ENCODE measurements at places on chromosomes 7 and 10.

GRCh38 chr7:1742555-1743303 is 72.7 kb downstream of the ELFN1 start:
- DNase-seq, result no peak

DNA sequence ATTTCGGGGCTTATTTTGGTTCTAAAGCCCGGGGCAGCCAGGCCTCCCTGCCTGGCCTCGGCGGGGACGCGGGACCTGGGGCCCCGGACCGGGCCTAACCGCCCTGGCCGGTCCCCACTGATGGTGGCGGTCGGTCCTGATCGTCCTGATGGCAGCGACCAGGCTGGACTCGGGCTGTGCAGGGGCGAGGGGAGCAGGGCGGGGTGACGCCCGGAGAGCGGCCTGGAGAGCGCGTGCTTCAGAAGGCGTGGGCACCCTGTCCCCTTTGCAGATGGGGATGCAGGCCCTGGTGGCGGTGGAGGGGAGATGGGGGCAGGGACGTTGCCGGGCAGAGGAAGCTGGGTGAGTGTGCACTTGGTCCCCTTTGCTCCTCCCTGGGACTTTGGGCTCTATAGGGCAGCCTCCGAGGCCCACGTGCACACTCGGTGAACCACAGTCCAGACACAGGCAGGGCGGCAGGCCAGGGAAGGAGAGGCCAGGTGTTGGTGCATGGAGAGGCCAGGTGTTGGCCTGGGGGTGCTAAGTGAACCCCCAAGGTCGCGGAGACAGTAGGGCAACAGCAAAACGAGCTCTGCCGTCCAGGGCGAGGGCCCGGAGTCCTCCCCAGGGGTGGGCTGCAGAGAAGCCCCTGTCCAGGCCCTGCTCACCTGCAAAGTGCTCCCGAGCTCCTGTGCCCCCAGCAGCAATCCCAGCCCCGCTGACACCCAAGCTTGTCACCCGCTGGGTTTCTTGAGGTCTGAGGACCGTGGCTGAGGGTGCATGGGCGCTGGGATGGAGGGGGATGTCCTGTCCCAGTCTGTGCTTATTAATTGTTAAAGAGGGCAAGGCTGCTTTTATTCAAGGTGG is 42.4 kb upstream of the FAM20C start:
- DNase-seq, result no peak

DNA sequence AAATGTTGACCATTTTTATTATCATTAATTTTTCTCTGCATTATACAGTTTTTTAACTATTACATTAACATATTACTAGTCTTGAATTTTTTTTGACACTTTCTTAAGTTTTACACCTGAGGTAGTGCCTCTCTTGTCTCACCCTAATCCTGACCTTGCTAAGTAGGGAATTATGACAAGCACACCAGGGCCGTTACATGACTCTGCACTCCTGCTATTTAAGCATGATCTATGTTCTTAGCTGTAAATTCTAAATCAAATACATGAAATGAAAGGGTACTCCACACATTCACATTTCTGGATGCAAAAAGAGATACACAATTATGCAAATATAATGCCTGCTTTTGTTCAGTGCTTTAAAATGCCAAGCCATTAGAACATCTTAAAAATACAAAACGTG is 23.6 kb downstream of the CPVL start:
- DNase-seq, result no peak

- no peak for DNase-seq
Observed at GRCh38 chr10:124496620-124497019, 35.0 kb downstream of the LHPP start.

DNA sequence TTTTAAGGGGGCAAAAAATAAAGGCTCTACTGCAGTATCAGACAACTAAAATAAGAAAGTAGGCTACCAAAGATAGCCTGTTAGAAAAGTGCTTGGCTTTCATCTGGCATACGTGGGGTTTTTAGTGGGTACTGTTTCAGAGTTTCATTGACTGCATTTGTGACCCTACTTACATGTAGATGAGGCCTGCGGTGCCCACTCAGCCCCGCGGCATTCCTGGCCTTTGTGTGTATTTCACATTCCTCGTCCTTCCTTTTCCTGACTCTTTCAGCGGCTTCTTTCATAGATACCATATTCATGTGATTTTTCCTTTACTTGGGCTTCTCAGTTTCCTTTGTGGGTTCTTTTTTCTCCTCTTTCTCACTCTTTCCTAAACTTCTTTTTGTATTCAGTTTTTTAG is 50.7 kb downstream of the UBE3C start:
- DNase-seq, result no peak

DNA sequence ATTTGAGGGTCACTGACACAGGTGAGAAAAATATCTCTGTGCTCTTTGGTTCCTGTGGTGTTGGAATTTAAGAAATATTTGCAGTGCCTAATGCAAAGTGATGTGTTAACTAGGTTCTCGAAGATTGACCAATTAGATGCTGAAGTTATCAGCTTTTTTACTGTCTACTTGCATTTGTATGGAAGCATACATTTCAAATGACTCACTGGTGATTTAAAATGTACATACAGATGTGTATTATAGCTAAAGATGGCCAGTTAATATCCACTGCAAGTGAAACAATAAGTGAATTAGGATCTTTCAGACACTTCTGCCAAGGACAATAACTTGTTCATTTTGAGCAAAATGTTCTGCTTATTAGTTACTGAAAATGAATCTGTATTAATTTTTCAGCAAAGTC is 205.0 kb downstream of the FANK1 start:
- no peak for DNase-seq

DNA sequence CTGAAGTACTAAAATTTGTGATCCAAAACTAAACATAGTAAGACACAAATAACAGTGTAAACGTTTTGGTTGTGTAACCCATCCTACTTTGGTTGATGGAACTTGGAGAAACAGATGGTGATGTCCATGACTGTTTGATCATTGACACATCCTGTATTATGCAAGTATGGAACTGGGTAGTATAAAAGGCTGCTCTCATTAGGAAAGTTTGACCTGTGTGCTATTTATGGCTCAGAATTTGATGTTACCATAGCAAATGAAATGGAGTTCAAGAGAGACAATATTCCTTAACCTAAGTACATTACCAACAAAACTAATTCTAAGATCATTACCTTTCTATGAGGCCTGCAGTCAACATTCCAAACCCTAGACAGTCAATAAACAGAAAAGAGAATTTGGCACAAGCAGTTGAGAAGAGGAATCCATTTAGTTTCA is 39.9 kb downstream of the DKK1 start:
- no peak for DNase-seq

GRCh38 chr7:149801002-149801566 is 27.7 kb upstream of the ZNF467 start:
- DNase-seq, result no peak

- DNase-seq, result no peak
Observed at GRCh38 chr10:34766266-34766600, 48.9 kb downstream of the PARD3 start.

- no peak for DNase-seq
Observed at GRCh38 chr10:29343607-29344038, 54.8 kb downstream of the LYZL1 start.

DNA sequence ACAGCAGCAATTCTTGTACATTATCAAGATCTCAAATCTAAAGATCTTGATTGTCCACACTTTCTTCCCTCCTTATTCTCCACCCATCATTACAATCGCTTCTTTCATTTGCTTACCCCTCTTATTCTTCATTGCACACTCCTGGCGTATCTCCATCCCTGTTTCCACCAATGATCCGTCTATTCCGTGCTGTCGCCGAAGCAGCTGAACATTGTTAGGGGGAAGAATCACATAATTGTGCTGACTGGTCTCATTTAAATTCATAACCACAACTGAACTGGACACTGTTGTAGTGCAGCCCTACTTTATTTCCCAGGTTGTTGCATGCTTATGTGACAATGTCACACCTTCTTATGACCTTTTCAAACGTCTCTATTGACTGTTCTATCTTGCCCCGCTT is 18.9 kb upstream of the NRP1 start:
- peak; percentile 55 for DNase-seq

- no peak for DNase-seq
Observed at GRCh38 chr7:97580205-97580604, 151.7 kb upstream of the TAC1 start.

DNA sequence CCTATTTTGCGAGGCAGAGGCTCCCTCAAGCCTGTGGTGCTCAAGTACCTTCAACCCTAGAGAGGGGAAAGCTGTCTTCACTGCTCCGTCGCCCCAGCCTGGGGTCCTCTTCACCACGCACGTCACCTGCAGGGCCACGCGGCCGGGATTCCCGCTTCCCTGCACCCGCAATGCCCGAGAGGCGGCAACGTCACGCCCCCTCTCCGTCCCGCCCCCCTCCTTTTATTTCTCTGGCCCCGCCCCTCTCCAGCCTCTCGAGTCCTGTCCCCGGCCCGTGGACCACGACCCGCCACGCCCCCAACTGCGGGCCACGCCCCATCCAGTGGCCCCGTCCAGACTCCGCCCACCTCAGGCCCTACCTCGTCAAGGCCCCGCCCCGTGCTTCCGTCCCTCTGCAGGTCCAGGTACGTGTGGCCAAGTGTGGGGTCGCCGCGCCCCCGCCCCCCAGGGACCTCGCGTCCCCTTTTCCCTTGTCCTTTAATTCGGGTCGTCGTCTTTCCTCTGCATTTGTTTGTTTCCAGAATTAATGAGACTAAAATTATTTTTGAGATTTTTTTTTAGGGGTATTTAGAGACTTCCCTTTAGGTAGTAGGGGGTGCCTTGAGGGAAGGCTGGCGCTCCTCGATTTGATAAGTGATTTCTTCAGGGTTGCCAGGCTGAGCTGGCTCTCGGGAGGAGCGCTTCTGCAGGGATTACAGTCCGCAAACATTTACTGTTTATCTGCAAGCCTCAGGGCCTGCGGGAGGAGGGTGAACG is 69.8 kb upstream of the BAIAP2L1 start:
- no peak for DNase-seq

DNA sequence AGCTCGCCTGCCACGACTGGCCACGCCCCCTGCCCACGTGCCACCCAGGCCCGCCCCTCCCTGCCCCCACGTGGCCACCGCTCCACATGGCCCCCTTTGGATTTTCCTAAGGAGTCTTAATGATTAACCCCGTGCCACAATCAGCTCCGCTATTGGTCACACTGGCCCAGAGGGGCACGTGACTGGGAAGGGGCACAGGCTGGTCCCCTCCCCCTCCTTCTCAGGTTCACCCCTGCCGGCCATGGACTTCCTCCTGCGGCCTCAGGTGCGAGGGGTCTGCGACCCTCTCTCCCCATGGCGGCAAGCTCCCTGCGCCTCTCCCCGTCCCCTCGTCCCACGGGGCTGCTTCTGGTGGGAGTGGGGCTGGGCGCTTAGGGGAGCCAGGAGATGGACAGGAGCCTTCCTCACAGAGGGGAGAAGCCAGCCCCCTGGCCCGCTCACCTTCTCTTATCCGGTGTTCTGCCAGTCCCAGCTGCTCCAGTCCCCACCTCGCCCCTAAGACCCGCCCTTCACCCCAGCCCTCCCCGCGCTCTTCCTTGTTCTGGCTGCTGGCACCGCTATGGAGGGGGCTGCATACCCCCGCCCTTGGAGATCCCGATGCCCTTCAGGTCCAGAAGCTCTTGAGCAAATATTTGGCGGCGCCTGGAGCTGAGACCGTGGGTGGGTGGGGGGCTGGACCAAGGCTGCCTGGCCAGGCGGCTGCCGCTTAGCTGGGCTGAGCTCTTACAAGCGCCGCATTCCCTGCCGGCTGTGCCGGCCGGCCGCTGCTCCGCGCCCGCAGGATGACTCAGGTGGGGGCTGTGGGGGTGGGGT is 3.2 kb downstream of the SLC4A2 start:
- no peak for DNase-seq

DNA sequence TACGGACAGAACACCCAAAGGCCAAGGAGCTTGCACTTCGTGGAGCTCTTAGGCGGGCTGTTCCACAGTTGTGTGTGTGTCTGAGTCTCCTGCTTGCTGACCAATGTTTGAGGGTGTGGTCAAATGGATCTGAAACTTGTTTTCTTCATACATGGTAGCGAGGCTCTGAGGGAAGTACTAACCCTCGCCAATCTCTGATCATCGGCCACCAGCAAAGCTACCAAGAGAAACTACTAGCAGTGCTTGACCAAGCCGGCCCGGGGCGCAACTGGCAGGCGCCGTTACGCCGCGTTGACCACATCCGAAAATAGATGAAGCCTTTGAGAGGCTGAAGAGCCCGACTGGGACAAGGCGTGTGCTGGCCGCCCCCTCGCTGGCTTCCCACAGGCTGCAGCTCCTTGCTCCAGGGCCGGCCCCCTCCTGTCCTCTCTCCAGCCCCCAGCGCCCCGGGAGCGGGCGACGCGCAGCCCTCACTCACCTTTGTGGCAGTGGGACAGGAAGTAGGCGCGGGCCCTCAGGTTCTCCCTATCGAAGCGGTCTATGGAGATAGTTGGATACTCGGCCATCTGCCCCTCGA is 384 bp downstream of the DCLRE1C start:
- no peak for DNase-seq

GRCh38 chr7:116340943-116341907 is 130.9 kb downstream of the TES start:
- no peak for DNase-seq

GRCh38 chr10:69960988-69961880 is 91.4 kb upstream of the MACROH2A2 start:
- DNase-seq, result no peak

DNA sequence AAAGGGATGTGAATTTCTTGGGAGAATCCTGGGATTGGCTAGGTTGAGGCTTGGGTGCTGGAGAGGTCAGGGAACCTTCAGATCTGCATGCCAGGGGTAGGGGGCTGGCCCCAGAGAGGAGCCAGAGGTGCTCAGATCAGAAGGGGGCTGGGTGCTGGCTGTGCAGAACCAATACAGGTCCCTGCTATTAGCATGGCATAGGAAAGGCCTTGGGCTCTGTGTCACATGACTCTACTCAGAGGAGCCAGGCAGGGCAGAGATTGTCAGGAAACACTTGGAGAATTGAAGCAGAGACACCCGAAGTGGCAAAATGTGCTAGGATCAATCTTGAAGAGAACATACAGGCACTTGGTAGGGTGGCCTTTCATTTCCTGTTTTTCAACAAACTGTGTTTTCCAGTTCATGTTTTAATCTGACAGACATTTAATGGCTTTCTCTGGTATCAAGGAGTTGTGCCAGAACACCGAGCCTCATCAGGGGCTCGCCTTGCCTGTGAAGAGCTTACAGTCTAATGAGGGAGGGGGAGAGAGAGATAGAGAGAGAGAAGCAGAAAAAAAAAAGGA is 498.9 kb downstream of the RPS24 start:
- no peak for DNase-seq

GRCh38 chr7:33040803-33041516 is 21.6 kb downstream of the NT5C3A start:
- DNase-seq, result no peak

- DNase-seq, result no peak
Observed at GRCh38 chr7:70681469-70682350, 450.2 kb upstream of the GALNT17 start.

DNA sequence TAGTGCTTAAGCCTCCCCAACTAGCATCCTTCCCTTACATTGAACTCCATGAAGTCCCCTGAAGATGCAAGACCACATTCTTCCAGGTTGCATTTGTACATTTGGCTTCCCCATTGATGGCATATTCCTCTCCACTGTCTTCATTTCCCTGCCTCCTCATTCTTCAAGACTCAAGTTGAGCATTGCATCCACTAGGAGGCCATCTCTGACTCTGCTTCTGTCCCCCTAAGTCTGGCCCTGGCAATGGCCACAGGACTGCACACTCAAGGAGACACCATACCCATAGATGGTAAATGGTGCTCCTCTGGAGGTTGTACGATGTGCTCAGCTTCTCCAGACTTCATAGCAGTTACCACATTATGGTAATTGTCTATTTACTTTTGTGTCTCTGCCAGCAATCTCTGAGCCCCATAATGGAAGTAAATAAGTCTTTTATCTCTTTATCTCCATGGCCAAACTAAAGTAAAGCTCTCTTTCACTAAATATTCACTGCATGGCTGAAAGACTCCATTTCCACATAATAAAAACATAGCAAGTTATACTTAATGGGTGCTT is 112.6 kb downstream of the PTPRZ1 start:
- no peak for DNase-seq
